ENCODE measurements at places on chromosomes 7 and 10. TPM values are rescaled to one million over a fixed set of nuclear protein-coding genes. Genes with fewer than 3 reads are reported as not detected.
A peak's percentile ranks its signal among the peaks of the same experiment; 100 is the strongest.

GRCh38 chr7:20033621-20034400 lies 183.4 kb downstream of the MACC1 start:
- H3K36me3 ChIP-seq, result no peaks in the 10 kb centered on the region
- DNase-seq, result no peak
- no peak overlapping the region for H3K4me3 ChIP-seq
- H3K27ac ChIP-seq, result no peak overlapping the region
- no peaks in the 10 kb centered on the region for H3K4me1 ChIP-seq

Gene GATA3
- 42.4 TPM for total RNA-seq

Gene ARHGAP12
- 46.5 TPM for total RNA-seq

DNA sequence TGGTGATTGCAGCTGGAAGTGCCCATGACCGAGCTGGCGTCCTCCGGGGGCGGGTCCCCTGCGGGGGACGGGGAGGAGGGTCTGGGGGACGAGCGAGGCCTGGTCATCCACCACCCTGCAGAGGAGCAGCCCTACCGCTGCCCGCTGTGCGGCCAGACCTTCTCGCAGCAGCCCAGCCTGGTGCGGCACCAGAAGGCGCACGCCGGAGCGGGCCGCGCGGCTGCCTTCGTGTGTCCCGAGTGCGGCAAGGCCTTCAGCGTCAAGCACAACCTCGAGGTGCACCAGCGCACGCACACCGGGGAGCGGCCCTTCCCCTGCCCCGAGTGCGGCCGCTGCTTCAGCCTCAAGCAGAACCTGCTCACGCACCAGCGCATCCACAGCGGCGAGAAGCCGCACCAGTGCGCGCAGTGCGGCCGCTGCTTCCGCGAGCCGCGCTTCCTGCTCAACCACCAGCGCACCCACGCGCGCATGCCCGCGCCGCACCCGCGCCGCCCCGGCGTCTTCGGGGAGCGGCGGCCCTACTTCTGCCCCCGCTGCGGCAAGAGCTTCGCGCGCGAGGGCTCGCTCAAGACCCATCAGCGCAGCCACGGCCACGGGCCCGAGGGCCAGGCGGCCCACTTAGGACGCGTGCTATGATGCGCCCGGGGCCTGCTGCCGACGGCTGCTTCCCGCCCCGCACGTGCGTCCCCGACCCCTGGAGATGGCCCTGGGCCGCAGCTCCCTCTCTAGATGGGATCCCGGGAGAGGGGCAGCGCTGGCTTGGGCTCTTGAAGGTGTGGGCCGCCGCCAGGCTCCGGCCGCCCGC lies 28.7 kb downstream of the ZNF775 start:
- H3K4me3 ChIP-seq, result no peak overlapping the region
- no peaks in the 10 kb centered on the region for H3K36me3 ChIP-seq
- peaks cover 8% of the 10 kb centered on the region for H3K4me1 ChIP-seq
- peak; percentile 48 for DNase-seq
- H3K27ac ChIP-seq, result no peak overlapping the region

Gene LBX1
- not detected for total RNA-seq

- no peak overlapping the region for H3K27ac ChIP-seq
- no peaks in the 10 kb centered on the region for H3K4me1 ChIP-seq
- no peak overlapping the region for H3K4me3 ChIP-seq
- no peaks in the 10 kb centered on the region for H3K27me3 ChIP-seq
- no peak for DNase-seq
These were observed 893.0 kb downstream of the NRG3 start for GRCh38 chr10:82768040-82768439.

- peaks cover 13% of the 10 kb centered on the region for H3K27me3 ChIP-seq
- DNase-seq, result no peak
- no peaks in the 10 kb centered on the region for H3K36me3 ChIP-seq
- H3K4me1 ChIP-seq, result peaks cover 6% of the 10 kb centered on the region
- no peak overlapping the region for H3K27ac ChIP-seq
These were observed 2.6 kb downstream of the ST7 start for GRCh38 chr7:116955801-116956476.

Gene UCN3
- total RNA-seq, result not detected

DNA sequence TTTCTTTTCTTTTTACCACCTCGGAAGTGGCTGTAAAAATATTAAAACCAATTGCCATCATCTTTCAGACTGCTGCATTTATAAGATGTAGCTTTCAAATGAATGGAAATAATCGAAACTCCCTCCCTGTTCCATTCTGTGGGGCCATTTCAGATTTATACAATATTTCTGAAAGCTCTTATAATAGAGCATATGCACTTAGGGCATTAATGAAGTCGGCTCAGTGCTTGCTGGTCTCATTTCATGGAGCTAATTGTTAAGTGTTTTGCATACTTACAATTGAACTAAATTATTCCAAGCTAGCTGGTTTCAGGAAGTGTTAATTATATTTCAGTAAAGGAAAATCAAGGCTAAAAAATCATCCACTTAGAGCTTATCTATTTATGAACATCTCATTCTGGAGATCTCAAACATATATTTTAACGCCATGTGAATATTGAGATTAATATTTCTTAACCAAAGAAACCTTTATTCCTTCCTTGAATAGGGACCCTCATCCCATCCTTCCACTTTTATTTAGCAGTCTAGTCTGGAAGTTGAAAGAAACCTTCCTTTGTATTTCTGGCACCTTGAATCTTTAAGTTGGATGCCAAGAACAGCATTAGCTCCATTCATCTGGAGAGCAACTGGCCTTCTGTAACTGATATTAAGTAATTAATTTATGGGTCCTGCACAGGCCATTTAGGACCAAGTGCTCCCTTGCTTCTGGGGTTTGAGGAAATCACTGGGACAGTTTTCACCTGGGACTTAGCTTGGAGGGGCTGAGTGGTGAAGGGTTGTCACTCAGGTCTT lies 45.1 kb downstream of the RPS24 start:
- H3K27ac ChIP-seq, result no peak overlapping the region
- H3K4me1 ChIP-seq, result no peaks in the 10 kb centered on the region
- H3K27me3 ChIP-seq, result no peaks in the 10 kb centered on the region
- no peak overlapping the region for H3K4me3 ChIP-seq
- DNase-seq, result peak; percentile 13

GRCh38 chr7:153430931-153431330 lies 621.3 kb upstream of the DPP6 start:
- H3K36me3 ChIP-seq, result no peaks in the 10 kb centered on the region
- H3K27ac ChIP-seq, result no peak overlapping the region
- H3K27me3 ChIP-seq, result no peaks in the 10 kb centered on the region
- peak; percentile 71 for DNase-seq
- H3K4me3 ChIP-seq, result peak overlapping the region; percentile 49
- no peaks in the 10 kb centered on the region for H3K4me1 ChIP-seq

DNA sequence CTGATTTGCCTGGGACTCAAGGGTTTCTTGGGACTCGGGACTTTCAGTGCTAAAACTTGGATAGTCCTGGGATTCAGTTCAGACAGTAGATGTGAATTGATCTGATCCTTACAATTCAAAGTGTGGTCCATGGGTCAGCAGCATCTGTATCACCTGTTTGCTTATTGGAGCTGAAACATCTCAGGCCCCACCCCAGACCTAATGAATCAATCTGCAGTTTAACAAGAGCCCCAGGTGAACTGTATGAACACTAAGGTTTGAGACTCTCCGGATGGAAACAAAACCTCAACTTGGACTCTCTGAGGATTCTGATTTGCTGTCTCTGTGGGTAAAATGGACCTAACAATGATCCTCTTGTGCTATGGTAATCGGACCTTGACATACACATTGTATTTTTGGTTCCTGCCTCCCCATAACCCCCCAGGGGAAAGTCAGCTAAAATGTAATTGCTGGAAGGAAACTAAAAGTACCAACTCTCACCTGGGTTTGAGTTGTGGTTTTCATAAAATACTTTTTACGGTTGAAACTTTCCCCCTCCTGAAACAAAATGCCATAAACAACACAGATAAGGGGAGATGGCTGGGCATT lies 11.7 kb downstream of the CYP26A1 start:
- H3K36me3 ChIP-seq, result no peaks in the 10 kb centered on the region
- no peak for DNase-seq
- no peaks in the 10 kb centered on the region for H3K4me1 ChIP-seq
- no peak overlapping the region for H3K4me3 ChIP-seq

Gene DLX5
- not detected for total RNA-seq

Gene MSMB
- 2.9 TPM for total RNA-seq

DNA sequence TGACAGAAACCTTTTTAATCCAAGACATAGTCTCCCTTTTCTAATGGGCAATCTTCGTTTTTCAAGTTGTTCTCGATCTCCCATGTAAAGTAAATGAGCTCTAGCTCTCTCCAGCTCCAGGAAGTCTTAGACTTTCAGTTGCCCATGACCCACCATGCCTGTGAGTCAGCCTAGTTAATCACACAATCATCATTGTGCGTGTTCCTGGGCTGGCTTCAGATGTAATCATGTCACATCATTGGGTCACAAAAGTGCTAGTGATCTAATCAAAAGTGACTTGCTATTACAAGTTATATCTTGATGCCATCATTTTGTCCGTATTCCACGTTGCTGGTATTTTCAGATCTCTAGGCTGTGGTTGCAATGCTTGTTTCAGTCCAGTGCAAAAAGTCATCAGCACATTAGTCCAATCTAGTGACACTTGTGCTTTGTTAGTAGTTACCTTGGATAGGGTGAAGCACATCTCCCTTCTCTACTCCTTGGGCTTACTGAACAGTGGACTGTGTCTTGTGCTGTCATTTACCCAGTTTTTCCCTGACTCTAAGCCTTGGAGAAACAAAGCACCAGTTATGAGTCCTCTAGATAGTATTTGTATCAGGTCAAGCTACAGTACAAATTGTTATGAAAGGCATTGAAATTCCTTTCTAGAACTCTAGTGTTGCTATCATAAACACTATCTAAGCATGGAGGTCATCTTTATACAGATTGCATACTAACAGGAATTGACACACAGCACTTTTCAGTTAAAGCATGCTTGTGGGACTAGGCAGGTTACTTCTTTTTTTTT lies 316.6 kb downstream of the GFRA1 start:
- no peaks in the 10 kb centered on the region for H3K27me3 ChIP-seq
- no peak overlapping the region for H3K4me3 ChIP-seq
- peaks cover 3% of the 10 kb centered on the region for H3K4me1 ChIP-seq
- H3K27ac ChIP-seq, result no peak overlapping the region
- DNase-seq, result no peak

Gene C10orf53
- not detected for total RNA-seq

DNA sequence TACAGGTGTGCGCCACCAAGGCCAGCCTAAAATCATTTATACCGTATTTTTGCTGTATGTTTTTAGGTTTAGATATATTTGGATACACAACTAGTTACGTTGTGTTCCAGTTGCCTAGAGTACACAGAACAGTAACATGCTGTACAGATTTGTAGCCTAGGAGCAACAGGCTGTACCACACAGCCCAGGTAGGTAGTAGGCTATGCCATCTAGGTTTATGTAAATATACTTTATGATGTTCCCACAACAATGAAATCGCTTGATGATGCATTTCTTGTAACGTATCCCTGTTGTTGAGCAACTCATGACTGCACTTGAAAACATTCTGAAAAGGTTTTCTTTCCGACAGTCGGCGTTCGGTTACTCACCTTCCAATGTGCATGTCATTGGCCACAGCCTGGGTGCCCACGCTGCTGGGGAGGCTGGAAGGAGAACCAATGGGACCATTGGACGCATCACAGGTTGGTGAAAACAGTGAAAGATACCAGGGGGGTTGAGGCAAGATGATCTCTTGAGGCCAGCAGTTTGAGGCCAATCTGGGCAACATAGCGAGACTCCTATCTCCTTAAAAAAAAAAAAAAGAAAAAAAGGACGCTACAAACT lies 7.7 kb downstream of the PNLIP start:
- no peak overlapping the region for H3K27ac ChIP-seq
- H3K4me1 ChIP-seq, result no peaks in the 10 kb centered on the region
- H3K27me3 ChIP-seq, result no peaks in the 10 kb centered on the region
- H3K36me3 ChIP-seq, result no peaks in the 10 kb centered on the region
- H3K4me3 ChIP-seq, result no peak overlapping the region

Gene BTBD16
- not detected for total RNA-seq

GRCh38 chr10:81040031-81040430 lies 502.3 kb downstream of the SH2D4B start:
- H3K4me1 ChIP-seq, result no peaks in the 10 kb centered on the region
- DNase-seq, result no peak
- no peaks in the 10 kb centered on the region for H3K27me3 ChIP-seq
- H3K4me3 ChIP-seq, result no peak overlapping the region

All from endodermal cell (in vitro differentiated cells).